ENCODE measurements at places on chromosomes 6 and 20.

GRCh38 chr6:118606268-118606667, 45.1 kb downstream of the CEP85L start:
- DNase-seq = no peak

DNA sequence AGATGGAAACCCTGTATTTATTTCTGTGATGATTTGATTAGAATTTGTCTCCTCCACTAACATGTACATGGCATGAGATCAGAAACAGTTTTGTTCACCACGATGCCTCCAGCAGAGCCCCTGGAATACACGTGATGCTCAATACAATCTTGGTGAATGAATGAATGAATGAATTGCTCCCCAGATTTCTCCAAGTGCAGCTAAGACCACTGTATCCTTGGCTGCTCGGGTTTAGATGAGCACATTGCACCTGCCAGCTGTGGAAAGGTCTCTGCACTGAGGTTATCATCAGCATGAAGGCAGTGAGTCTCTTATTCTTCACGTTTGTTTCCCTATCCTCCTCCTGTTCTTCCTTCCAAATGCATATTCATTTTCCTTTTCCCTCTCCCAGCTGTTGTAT, 17.9 kb downstream of the CASS4 start:
- no peak for DNase-seq

- DNase-seq = no peak
These were observed 53.6 kb upstream of the SIRPA start for GRCh38 chr20:1841554-1842140.

DNA sequence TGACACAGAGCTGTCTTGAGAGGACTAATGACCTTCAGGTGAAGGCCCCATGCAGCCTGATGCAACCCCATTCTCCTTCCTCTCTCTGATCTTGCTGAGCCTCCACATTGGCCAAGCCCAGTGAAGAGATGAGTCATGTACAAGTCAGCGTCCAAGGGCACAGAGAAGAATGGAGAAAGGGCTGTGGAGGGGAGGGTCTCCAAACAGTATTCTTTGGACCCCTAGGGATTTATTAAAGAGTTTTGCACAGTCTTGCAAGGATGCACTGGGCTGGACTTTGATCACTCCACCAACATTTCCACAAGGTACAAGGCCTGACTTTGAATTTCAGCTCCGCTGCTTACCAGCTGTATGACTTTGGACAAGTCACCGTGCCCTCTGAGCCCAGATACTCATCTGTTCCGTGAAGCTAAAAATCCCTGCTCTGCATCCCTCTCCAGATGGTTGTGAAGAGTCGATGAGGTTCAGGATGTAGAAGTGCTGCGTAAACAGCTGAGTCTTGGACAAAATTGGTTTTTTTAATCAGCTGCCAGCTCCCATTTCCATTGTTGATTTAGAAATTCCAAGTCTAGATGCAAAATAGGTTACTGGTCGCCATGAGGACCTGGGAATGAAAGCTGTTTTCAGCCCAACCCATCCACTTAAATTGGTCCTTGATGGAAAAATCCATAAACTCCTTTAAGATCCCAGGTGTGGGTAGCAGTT, 14.1 kb upstream of the KCNG1 start:
- DNase-seq = no peak

GRCh38 chr6:51613558-51613957, 473.9 kb downstream of the PKHD1 start:
- DNase-seq = peak; percentile 16

DNA sequence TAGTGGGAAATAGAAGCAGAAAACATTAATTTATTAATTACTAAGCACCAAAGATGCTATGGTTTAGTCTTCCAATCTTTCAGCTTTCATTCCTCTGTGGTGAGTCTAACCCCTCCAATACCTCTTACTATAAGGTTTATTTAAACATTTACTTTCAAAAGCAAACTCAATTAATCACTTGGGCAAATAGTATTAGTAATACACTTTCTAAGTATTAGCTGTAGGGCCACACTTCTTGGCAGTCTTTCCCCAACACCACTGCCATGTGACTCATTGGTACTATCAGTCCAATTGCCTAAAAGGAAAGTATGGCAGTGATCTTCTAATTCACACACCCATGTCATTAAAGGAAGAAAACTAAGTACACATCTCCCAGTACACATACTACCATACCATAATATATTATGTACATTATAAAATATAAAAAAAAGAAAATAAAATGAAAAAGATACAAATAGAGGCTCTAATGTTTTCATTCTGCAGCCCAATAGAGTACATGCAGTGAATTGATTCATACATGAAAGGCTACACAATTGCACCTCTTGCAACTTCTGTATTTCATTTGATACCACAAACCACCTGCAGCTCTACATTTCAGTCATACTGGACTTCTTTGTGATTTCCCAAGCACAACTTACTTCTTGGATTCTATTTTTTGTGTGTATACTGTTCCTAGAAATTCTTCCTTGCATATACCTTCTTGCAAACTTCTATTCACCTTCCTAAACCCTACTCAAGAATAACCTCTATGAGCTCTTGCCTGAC, 218.6 kb downstream of the PKHD1 start:
- DNase-seq = no peak

DNA sequence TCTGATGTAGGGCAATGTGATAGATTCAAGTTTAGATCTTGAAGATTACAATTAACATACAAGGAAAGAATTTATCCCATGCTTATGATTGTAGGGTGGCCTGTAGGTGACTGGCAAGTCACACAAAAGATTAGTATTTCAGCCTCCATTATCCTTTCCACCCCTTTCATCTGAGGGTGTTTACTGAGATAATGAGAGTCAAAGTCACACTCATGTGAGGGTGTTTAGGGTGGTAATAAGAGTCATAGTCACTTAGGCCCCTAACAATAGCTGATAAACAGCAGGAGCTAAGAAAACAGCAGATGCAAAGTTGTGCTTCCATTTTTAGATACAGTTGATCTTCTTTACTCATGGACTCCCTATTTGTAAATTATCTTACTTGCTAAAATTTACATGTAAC, 11.4 kb downstream of the FAM184A start:
- no peak for DNase-seq

DNA sequence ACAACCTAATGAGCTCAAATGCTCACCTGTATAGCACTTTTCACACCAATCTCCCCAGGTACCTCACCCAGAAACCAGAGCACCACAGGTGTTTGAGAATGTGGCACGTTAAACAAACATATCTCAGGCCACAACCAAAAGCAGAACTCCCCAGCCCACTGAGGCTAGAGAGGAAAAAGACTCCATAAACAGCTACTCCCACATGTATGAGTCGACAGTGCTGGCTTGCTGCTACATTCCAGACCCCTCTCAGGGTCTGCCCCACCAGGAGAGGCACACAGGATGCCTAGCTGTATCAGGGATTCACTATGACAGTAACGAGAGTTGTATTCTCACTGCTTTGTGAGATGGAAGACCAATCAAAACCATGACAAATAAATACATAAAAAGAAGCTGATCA, 242.6 kb upstream of the ARID1B start:
- no peak for DNase-seq

DNA sequence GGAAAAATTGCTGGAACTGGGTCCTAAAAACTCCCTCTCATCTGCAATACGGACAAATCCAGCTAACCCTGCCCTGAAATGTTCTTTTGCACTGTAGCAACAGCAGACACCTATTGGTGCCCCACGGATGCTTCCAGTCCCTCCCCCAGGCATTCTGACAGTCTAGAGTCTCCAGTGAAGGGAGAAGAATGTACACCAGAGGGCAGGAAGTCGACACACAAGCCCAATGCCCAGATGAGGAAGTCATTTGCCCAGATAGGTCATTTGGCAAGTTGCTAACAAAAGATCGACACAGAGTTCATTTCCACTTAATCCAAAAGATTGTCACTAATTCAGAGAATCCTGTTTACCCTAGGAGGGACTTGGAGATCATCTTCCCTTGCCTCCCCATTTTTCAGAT, 293.0 kb upstream of the PRDM1 start:
- DNase-seq = no peak

- DNase-seq = no peak
These were observed 571.0 kb downstream of the RNF144B start for GRCh38 chr6:18958146-18958545.

DNA sequence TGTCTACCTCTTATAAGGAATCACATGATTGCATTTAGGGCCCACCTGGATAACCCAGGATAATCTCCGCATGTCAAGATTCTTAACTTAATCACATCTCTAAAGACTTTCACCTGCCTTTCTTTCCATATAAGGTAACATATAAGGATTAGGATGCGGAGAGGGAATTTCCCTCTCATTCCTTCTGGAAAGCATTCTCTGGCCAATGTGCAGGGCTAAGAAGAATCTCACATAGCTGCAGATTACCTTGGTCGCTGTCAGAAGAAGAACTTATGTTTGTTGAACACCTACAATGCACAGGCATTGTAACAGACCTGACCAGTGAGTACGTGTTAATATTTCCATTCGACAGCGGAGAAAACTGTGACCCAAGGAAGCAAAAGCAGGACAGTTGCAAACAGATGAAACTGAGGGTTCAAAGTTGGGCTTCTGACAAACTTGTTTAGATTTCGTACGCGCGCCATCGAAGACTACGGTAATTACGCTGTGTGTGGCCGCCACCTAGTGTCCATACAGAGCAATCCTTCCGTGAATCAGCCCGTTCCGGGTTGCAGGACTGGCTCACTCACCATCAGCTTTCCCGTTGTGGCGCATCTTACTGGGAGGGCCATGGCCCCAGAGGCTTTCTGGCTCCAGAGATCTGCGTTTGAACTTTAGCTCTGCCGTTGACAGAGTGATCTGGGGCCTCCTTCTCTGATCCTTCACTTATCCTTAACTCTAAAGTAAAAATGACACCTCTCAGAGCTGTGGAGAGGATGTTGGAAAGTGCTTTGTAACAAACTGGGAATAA, 9.5 kb downstream of the C20orf202 start:
- peak; percentile 40 for DNase-seq
